ENCODE measurements at places on chromosomes 3 and 15.

- DNase-seq, result no peak
Measured at GRCh38 chr15:74403588-74403919, 30.2 kb downstream of the SEMA7A start.

DNA sequence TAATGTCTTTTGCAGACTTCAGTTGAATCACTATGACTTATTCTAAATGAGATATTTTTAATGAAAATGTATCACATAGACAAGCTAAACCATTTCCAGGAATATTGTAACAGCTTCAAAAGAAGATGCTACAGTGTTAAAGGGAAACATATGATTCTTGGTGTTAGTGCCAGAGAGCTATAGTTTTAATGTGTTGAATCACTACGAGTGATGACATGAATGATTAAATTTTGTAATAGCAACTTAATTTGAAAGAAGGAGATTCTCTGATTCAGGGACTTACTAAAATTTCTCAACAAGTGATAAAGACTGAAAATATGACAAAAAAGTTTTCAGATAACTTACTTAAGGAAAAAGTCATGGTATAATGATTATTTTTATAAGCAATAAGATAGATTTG is 267.3 kb upstream of the SLITRK3 start:
- no peak for DNase-seq

DNA sequence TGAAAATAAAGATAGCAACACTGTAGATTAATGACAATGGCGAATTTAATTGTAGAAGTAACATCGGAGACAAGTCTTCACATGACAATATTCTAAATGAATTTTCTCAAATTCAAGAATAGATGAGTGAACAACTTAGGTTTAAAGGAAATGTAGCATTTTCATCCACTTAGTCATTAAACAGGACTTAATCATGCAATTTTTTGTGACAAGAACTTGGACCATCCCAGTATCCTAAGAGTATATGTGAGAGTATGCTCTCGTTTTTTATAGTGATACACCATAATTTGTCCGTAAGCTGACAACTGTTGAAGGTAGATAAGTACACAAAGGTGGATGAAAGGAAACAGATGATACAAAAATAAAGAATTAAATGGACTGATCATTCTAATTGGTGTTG is 81.5 kb downstream of the DLG1 start:
- no peak for DNase-seq

DNA sequence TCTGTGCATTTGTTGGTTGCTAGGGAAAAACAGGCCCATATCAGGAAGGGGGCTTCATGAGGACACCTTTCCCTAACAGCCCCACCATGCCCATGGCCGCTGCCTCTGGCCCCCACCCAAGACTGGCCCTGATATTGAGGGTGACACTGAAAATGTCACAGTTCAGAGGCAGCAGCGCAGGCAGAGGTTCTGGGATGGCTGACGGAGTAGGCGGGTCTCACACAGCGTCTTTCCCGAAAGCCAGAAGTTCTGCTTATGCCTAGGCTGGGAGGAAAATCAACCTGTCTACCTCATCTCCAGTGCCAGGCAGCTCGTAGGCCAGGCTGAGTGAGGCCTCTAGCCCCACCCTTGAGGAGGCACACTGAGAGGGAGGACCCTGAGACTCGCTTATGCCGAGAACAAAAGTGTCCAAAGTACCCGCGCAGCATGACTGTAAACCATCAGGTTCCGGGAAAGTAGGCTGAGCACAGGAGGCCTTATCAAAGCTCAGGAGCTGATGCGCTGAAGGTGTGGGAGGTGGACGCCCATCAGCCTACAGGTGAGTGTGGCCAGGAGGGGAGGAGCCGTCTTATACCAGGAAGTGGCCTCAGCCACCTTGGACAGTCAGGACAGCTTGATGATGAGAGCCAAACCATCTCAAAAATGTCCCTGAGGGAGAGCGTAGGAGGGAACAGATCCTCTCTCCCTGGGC is 27.5 kb downstream of the GRAMD2A start:
- no peak for DNase-seq

GRCh38 chr3:143291836-143292447 is 172.4 kb downstream of the CHST2 start:
- no peak for DNase-seq

DNA sequence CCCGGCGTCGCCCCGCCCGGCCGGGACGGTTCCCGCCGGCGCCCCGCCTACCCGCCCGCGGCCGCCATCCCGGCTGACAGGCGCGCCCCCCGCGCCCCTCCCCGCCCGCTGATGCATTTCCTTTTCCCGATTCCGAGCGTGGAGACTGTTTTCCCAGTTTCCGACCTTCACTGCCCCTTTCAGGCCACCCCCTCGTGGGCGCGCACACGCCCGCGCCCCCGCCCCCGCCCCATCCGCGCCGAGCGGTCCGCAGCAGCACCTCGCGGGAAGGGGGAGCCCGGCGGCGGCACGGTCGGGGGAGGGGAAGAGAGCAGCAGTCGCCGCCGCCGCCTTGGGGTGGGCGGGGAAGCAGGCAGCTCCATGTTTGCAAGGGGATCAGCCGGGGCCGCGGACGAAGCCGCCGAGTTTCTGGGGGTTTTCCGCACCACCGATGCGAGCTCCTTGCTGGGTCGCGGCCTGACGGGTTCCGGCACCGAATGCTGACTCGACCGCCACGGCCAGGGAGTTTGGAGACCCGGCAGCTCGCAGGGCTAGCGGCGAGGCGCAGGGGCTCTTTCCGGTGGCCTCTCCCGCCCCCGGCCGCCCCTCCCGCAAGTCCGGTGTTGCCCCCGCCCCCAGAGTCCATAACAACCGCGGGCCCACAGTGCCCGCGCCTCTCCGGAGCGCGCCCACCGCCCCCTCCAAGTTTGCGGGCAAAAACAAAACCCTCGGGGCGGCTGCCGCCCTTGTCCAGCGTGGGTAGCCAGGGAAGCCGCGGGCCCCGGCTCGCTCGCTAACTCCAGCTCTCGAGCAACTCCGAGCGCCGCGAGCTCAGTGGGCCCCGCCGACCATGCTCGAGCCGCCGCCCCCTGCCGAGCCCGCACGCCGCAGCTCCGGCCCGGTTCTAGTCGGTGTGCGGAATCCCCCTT is 3.2 kb upstream of the SIN3A start:
- peak; percentile 75 for DNase-seq

GRCh38 chr15:38243278-38244055 is 9.2 kb upstream of the SPRED1 start:
- DNase-seq, result no peak

DNA sequence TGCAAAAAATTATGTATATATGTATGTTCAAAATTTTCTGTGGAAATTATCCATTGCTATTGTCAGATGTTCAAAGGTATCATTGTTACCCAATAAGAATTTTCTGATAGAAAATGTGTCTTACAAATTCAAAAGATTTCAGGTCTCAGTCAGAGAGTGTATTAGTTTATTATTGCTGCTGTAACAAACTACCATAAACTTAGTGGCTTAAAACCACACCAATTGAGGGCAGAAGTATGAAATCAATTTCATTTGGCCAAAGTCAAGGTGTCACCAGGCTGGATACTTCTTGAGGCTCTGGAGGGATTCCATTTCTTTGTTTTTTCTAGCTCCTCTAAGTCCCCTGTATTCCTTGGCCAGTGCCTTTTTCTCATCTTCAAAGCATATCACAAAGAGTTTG is 914.4 kb upstream of the ROBO1 start:
- no peak for DNase-seq

- DNase-seq, result no peak
Measured at GRCh38 chr3:194423317-194423716, 24.3 kb upstream of the GP5 start.

DNA sequence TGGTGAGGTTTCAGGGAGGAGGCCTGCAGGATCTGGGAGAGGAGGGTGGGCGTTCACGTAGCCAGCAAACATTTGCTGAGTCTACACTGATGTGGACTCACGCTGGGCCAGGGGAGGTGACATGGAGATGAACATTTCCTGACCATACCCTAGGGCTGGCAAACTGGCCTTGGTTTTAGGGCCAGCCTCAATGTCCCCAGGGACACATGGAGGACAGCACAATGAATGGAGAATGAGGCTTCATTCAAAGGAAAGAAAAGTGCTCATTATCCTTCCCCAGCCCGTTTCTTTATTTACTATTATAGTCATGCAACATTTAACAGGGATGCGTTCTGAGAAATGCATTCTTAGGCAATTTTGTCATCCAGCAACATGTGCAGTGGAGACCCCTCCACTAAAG is 26.8 kb downstream of the ACAN start:
- DNase-seq, result no peak

- DNase-seq, result no peak
Measured at GRCh38 chr15:91335702-91336101, 235.6 kb downstream of the SV2B start.

GRCh38 chr3:98680723-98681122 is 82.4 kb upstream of the ST3GAL6 start:
- DNase-seq, result no peak

- DNase-seq, result no peak
Measured at GRCh38 chr15:75688831-75689230, 23.8 kb downstream of the CSPG4 start.

GRCh38 chr15:73959801-73960200 is 32.3 kb downstream of the STOML1 start:
- no peak for DNase-seq

- no peak for DNase-seq
Measured at GRCh38 chr15:88650556-88650955, 11.7 kb downstream of the ISG20 start.

DNA sequence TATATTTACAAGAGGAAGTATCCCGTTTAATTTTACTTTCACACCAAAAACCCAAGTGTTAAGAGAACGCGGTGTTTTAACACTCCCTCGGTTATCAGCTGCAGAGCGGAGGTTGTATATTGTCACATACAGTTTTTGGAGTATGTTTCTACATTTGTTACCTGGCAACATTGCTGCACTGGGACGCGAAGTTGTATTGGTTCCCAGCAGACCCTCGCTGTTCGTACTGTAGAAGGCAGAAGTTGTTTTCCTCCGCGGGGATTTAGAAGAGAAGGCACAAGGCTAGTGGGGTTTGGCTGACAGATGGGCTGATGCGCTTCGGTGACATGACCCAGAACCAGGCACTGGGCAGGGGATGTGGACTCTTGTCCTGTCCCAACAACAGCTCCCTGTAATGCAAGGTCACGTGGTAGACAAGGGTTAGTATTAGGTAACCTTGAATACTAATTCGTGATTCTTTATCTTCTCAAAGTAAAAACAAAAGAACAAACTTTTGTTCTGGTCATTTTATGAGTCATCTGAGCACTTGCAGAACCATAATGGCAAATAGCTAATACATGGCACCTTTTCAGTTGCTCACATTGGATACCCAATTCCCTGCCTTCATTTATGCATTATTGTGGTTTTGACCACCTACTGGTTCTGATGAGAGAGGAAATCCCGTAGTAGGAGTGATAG is 230.4 kb upstream of the BHLHE40 start:
- peak; percentile 18 for DNase-seq

GRCh38 chr15:48976444-48977088 is 12.8 kb upstream of the SHC4 start:
- DNase-seq, result no peak

DNA sequence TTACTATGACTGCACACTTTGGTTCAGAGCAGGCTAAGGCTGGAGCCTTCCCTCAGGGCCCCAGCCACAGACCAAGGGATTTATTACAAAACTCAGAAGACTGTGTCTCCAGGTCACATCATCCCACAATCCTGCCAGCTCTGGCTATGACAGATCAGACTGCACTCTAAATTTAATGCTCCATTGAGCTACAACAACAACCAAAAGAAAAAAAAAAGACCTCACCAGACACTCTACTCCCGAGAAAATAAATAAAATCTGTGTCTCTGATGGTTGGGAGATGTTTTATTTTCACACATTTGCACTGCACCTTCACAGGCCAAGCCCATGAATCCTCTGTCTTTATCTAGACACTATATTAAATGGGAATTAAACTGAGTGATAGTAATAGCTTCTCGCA is 50.8 kb upstream of the CTNNB1 start:
- DNase-seq, result no peak
